Smooth muscle cell of the umbilical artery (primary cell): ENCODE measurements at places on chromosomes 5 and 9. TPM values are rescaled to one million over a fixed set of nuclear protein-coding genes. Genes with fewer than 3 reads are reported as not detected.

SLC1A3 gene
- 5.3 and 14.3 TPM in 2 replicates for total RNA-seq

RAB3C gene
- total RNA-seq, result not detected in 2 replicates

DNAI1 gene
- not detected in 2 replicates for total RNA-seq

SLC27A6 gene
- total RNA-seq, result under 0.01 and 0.32 TPM in 2 replicates

ACTBL2 gene
- total RNA-seq, result 0.89 and 1.4 TPM in 2 replicates
